Cerebellar nuclear complex (tissue), 1 donor: ENCODE measurements at places on chromosomes 13 and 19.

GRCh38 chr13:69828527-69828926 lies 279.1 kb upstream of the ATXN8OS start:
- no peak for DNase-seq

GRCh38 chr19:53659292-53659691 lies 27.5 kb downstream of the DPRX start:
- no peak for DNase-seq

GRCh38 chr19:35251456-35251855 lies 2.7 kb downstream of the LSR start:
- DNase-seq = no peak

DNA sequence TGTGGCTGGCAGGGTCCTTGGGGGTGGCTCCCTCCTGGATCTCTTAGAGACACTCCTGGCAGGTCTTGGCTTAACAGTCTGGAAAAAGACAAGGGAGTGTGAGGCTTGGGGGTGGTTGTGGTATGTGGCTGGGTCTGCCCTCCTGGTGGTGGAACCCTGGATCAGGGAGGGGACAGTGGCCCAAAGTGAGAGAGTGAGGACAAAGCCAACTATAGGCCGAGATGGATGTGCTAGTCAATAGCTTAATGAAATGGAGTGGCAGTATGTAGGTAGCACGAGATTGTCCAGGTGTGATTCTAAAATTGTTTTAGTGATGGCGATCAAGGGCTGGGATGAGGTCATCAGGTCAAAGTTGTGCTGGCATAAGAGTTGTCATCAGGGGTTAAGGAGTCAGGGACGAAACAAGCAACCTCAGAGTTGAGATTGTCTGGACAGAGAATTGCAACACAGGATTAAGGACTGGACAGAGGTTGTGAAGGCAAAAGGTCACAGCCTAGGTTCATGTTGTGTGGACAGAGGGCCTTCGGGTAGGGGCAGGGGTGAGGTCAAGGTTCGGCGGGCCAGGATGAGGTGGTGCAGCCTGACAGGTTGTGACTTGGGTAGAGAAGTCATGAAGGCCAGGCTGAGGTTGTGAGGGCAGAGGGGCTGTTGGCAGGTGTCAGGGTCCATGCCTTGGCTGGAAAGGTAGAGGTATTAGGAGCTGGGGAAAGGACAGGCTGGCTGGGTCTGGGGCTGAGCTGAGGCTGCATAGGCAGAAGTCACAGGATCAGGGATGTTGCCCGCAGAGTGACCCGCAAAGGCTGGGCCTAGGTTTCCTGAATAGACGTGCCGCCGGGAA lies 4.5 kb upstream of the RASAL3 start:
- no peak for DNase-seq

GRCh38 chr13:94917824-94918223 lies 205.5 kb upstream of the SOX21 start:
- no peak for DNase-seq

DNA sequence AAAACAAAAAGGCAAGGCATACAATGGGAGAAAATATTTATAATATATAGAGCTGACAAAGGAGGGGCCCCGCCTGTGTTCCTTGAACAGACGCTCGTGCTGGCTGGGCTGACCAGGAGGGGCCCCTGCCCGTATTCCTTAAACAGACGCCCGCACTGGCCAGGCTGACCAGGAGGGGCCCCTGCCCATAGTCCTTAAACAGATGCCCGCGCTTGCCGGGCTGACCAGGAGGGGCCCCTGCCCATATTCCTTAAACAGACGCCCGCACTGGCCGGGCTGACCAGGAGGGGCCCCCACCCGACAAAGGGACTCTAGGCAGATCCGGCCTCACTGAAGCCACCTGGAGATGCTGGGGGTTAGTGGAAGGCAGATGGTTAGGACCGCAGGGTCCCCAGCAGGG lies 9.3 kb downstream of the ADPRHL1 start:
- no peak for DNase-seq

DNA sequence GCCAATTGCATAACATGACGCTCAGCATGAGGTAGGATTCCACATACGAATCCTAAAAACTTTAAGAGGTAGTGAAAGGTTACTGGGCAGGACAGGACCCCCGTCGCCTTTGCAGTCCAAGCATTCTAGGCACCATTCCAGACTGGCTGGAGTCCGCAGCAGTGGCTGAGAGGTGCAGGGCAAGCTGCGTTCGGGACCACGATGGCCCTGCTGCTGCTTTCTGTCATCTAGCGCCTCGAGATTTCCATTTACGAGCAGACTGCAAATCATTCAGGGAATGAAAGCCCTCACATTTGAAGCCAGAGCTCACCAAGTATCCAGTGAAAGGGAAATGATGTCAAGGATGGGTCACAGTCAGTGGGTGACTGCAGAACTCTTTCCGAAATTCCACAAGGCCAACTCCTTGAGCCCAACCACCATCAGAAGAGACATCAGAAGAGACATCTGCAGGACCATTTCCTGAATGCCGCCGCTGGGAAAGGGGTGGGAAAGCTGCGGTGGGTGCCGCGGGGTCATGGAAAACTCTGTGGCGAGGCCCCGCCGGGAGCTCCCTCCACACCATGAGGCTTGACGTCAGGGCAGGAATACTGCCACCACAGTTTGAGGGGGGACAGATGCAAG lies 88.3 kb downstream of the COL4A1 start:
- no peak for DNase-seq
